ENCODE measurements at places on chromosomes 4 and X.
A peak's percentile ranks its signal among the peaks of the same experiment; 100 is the strongest.

- DNase-seq: no peak
Observed at GRCh38 chr4:508675-509638, 9.9 kb downstream of the PIGG start.

DNA sequence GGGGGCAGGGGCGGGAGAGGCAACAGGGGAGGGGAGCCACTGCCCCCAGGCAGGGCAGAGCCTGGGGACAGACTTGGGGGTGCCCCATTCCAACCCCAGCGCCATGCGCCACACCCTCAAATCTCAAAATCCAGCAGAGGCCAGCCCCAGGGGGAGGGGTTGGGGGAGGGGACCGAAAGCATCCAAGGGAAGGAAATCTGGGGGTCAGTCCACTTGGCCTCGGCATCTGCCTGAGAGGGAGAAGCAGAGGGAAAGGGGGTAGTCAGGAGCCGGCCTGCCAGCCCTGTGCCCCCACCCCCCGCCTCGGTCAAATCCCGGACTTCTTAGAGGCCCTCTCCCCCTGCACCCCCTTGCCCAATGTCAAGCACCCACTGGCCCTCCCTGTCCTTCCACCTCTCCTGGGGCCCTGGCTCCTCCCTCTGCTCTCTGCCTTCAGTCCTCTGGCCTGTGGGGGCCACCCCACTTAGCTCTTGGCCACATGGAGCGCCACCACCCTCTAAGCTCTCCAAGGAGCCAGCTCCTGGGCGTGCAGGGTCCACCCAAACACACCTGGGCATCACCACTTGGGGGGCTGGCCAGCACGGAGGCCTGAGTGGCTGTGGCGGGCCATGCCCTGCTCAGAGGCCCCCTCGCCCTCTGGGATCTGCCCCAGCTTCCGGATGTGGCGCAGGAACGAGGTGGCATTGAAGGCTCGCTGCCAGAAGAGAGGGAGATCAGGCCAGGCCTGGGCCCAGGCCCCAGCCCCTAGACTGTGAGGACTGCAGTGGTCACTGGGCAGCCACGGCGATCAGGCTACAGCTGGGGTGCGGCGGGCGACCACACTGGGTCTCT is 3.5 kb downstream of the PNCK start:
- DNase-seq: no peak

DNA sequence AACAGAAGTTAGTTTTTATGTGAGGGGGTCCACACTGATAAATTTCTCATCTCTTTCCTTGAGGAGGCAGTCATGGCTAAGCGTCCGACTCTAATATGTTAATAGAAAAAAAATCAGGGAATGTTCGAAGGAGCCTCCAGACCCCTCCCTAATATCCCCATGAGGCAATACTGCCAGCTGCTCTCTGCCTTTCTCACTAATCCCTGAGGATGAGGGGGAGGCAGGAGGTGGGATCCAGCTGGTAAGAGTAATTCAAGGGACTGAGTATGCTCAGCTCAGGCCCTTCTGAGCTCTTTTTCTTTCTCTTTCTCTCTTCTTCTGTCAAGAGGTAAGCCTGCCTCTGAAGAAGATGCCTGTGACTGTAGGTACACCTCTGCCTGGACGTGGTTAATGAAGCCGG is 51.7 kb downstream of the PIR start:
- DNase-seq: no peak

DNA sequence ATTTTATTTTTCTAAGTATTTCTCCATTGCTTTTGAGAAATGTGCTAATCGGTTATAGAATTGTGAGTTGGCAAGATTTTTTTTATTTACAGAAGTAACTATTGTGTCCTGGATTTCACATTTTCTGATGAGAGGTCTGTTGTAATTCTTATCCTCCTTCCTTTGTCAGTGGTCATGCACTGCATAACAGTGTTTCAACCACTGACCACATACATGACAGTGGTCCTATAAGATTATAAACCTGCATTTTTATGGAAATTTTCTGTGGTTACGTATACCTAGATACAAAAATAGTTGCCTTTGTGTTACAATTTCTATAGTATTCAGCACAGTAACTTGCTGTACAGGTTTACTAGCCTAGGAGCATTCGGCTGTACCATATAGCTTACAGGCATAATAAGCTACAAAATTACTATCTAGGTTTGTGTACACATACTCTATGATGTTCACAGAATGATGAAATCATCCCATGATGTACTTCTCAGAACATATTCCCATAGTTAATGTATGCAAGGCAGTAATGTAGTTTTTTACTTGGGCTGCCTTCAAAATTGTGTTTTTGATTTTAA is 47.8 kb downstream of the APELA start:
- no peak for DNase-seq

GRCh38 chr4:141455651-141456050 is 180.7 kb upstream of the IL15 start:
- no peak for DNase-seq

GRCh38 chr4:165288639-165289422 is 38.6 kb upstream of the MSMO1 start:
- no peak for DNase-seq

DNA sequence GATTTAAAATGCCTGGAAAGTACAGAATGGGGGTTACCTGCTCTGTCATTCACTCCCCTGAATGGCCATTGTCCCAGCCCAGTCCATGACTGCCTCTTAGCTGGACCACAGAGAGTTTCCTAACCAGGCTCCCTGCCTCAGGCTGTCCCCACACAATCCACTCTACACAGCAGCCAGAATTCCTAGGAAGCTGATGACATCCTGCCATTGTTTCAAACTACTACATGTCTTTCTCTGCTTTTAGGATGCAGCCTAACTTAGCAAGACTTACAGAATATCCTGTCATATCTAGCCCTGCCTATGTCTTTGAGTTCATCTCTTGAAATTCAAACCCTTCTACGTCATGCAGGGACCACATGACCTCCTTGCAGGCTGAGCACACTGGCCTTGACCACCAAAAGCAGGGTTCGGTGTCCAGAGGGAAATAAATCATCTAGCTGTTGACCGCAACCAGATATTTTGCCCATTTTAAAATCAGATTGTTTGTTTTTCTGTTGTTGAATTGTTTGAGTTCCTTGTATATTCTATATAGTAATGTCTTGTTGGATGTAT is 16.1 kb upstream of the CRMP1 start:
- DNase-seq: no peak

DNA sequence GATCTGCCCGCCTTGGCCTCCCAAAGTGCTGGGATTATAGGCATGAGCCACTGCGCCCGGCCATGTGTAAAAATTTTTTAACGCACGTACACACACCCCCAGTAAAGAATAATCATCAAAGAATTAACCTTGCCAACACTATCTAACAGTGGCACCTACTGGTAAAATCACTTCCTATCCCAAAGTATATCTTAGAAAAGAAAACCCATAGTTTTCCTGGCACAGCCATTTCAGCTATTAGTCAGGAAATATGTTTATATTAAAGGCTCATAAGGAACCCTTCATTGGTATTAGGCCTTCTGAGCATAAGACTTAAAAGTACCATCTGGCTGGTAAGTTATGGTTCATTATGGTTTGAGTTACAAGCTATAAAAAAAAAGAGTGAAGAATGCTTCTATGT is 14.1 kb downstream of the S100G start:
- DNase-seq: no peak

DNA sequence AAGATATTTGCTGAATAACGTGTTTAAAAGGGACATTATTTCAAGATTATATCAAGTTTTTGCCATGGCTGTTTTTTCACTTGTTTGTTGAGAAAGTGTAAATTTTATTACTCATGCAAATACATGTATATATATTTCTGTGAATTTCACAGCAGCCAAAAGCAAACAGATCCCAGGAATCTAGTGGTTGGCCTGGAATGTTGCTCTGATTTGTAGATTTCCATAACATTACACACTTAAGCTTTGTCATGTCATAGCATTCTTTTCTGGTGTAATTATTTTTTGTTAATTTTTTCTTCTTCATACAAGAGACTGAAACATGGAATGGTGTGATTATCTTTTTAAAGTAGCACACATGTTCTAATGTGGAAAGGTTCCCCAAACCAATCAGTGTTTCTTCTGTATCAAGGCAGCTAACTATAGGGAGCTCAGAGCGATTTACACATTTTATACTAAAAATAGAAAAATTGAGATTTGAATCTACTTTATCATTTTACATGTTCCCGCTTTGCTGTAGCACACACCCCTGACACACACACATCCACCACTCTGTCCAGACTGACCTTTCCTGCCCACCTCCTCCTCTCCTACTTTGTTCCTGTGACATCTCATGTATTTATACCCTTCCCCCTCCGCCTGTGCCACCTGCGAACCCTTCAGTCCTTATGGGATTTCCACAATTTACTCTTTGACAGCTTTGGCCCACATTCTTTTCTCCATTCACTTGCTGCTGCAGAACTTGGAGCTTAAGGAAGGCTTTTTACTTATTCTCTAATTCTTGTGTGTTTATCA is 20.3 kb downstream of the RUFY3 start:
- DNase-seq: no peak

- DNase-seq: no peak
Observed at GRCh38 chr4:173502282-173502681, 27.7 kb downstream of the HAND2 start.

- DNase-seq: no peak
Observed at GRCh38 chr4:90122355-90122748, 4.8 kb upstream of the CCSER1 start.

DNA sequence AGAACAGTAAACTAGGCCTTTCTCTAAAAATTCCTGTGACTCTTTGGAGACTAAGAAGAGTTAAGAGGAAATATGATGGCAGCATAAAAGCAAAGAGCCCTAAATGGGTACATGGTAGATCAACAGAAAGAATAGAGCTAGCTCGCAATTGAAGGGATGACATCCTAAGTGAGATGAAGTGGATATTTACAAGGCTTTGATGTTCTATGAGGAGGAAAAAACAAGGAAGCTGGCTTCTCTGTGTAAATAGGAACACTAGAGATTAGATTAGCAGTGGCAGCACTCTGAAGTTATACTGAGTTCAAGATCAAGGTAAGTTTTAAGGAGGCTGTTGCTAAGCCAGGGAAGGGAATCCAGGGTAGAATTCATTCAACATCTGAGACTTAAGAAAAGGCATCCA is 73.1 kb upstream of the MBNL3 start:
- DNase-seq: no peak

- DNase-seq: no peak
Observed at GRCh38 chr4:89712141-89712540, 124.8 kb downstream of the SNCA start.

GRCh38 chr4:112379306-112379705 is 82.1 kb downstream of the ALPK1 start:
- no peak for DNase-seq

DNA sequence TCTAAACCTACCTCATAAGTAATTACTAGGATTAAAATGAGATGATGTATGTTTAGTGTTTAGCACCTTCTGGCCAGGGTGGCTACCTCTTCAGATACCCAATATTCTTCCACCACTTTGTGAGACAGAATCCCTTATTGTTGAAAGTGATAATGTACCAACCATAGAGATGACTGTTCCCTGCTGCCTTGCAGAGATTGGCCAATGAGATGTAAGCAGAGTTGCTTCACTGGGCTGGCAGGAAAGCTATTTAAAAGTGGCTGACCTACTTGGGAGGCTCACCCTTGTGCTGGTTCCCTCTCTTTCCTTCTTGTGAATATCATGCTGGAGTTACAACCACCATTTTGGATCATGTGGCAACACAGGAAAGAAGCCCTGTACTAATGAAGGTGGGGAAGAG is 58.9 kb downstream of the TMEM154 start:
- DNase-seq: no peak

DNA sequence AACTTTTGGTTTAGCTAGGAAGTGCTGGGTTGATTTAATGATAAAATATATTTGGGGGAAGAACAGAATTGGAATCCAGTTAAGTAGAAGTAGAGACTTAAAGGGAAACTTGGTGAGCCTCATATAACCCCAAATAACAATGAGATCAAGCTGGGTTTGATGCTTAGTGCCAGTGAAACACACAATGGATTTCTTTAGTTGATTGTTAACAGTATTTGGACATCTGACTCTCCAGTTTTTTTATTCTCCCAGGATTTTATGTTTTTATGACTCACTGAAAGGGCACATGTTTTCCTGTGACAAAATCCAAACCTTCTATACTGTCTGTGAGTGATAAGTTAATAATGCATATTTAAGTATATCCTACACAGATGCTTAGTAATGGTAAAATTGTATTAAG is 2.7 kb upstream of the NEUROG2 start:
- DNase-seq: no peak

- peak; percentile 3 for DNase-seq
Observed at GRCh38 chrX:149830192-149830873, 48.6 kb downstream of the MAGEA9 start.

DNA sequence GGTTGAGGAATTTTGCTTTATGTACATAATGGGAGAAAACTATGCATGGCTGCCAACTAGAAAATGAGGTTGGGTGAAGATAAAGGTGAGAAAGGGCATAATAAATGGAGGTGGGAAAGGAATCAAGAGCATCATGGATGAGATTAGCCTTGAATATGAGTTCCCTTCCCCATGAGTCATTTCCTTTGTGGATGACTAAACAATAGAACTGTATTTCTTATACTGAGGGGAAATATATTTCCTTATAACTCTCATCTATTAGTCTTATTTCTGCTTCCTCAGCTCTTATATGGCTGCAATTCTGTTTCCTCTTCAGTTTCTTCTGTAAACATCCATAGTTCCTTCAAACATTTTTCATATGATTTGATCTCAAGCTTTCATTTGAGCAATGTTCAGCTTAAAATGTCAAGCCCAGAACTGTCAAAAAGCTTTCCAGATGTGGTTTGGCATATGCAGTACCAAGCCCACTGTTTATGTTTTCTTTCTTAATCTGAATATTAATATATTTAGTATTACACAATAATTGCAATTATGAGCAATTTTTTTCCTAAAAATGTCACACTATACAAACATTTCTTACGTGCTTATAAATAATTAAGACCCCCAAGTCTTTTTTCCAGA is 100.7 kb upstream of the GRPR start:
- DNase-seq: no peak

GRCh38 chr4:181301735-181302710 is 941.2 kb upstream of the TENM3 start:
- DNase-seq: no peak

DNA sequence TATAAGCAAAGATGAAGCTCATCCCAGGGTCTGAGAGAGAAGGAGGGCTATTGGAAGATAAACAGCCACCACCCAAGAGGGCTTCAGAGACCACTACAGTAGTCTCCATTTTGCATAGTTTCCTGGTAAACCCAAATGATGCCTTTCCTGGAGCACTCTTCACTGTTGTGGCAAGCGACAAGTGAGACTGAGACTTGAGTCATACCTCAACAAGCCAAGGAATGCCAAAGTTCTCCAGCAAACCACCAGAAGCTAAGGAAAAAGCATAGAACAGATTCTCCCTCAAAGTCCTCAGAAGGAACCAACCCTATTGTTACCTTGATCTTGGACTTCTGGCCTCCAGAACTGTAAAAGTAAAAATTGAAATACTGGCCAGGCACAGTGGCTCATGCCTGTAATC is 65.9 kb downstream of the LARP7 start:
- DNase-seq: no peak

GRCh38 chr4:85953651-85954018 is 406.2 kb downstream of the MAPK10 start:
- no peak for DNase-seq

GRCh38 chr4:70399319-70399718 is 1.6 kb downstream of the OPRPN start:
- DNase-seq: no peak
